ENCODE measurements at places on chromosomes 2 and 18.

- peak; percentile 63 for DNase-seq
Observed at GRCh38 chr18:13629841-13630715, 96.3 kb downstream of the FAM210A start.

DNA sequence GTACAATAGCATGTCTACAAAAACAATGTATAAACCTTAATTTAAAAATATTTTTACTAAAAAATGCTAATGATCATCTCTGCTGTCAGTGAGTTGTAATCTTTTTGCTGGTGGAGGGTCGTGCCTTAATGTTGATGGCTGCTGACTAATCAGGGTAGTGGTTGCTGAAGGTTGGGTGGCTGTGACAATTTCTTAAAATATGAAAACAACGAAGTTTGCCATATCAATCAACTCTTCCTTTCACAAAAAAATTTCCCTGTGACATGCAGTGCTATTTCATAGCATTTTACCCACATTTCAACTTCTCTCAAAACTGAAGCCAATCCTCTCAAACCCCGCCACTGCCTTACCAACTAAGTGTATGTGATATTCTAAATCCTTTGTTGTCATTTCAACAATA is 112.4 kb downstream of the OLA1 start:
- DNase-seq: no peak

DNA sequence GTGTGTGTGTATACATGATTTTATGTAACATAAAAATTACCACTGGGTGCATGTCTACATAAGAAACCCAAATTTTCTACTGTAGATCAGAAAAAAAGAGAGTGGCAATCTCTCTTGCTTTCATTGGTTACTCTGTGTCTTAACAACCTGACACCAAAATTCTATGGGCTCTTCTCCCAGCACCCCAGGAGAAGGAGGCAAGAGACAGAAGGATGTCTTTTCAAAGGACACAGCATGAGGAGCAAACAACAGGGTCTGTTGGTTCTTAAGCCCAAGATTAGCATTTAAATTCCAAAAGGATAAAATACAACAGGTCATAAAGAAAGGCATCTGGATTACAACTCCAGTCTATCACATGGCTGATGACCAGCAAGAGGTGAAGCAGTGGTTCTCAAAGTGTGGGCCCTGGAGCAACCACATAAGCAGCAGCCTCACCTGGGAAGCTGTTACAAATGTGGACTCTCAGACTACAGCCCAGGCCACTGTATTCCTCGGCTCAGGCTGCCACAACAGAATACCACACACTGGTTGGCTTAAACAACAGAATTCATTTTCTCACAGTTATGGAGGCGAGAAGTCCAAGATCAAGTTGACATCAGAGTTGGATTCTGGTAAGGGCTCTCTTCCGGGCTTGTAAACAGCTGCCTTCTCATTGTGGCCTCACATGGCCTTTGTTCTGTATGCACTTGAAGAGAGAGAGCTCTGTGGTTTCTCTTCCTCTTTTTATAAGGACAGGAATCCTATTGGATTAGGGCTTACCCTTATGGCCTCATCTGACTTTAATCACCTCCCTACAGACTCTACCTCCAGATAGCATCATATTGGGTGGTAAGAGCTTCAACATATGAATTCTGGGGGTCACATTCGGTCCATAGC is 79.8 kb upstream of the RNF152 start:
- no peak for DNase-seq

- peak; percentile 73 for DNase-seq
Observed at GRCh38 chr2:44753552-44754285, 187.8 kb upstream of the SIX3 start.

DNA sequence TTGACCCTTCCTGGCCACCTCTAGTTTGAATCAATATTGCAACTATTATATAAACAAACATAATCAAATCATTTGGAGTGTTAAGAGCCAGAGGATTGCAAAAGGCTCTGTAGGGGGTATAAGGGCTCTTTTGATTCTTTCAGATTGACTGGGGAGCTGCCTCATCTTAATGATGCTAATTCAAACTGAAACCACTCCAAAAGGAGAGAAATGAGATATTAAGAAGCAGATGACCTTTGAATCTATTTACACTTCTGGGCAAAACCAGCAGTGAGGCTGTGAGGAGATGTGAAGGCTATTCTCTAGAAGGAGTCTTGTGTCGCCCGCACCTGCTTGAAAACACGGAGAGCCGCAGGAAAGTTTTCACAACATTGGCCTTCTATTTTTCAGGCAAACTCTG is 311.2 kb upstream of the CRIM1 start:
- peak; percentile 10 for DNase-seq

DNA sequence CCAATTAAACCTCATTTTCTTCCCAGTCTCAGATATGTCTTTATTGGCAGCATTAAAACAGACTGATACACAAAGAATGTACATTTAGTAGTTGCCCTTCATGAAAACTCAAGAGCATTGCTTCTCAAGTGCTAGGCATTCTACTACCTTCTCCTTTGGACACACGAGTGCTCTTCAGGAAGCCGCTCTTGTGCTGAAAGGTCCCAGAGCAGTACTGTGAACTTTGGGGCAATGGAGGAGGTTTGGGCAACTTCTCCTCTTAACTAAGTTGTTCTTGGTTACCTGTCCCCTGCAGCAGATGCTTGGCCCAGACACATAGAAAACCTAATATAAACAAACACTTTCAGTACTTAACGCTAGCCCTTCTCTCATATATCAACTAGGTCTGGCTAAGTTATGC is 362.8 kb downstream of the DPP10 start:
- no peak for DNase-seq

GRCh38 chr2:69755862-69756467 is 14.0 kb downstream of the ANXA4 start:
- DNase-seq: no peak

GRCh38 chr2:45170191-45171135 is 161.2 kb upstream of the SIX2 start:
- no peak for DNase-seq

DNA sequence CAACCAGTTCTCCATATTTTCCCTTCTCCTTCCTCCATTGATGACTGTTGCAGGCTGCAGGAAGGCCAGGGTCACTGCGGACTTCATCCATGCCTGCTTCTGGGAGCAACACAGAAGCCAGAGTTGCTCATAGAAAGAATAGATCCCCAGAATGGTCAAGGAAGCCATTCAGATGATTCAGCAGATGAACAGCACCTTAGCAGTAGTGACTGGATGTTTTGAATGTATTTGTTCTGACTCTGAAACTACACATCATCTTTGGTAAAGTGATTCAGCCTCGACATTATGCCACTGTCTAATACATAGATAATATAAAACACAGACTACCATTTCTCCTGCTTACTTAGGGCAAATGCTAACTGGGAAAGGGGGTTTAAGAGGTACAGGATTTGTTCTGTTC is 411.6 kb downstream of the RND3 start:
- DNase-seq: no peak

DNA sequence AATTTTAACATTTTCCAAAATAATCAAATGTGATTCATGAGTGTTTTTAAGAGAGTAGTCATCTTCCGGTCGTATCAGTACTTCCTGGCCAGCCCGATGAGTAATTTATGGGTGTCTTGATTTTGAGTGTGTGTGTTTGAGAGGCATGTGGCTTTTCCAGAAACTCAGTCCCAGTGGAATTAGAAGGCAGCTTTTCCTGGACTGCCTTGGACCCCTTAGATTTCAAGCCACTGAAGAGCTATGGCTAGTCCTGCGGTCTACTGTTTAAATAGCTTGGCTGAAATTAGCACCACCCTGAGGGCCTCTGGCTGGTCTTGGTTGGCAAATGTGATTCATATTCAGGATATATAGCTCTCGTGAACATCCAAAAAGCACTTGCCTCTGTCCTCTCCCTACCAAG is 59.4 kb downstream of the HK2 start:
- no peak for DNase-seq

GRCh38 chr2:229090225-229090624 is 180.9 kb downstream of the PID1 start:
- no peak for DNase-seq
